ENCODE measurements at places on chromosomes 2 and 18.
A peak's percentile ranks its signal among the peaks of the same experiment; 100 is the strongest.

DNA sequence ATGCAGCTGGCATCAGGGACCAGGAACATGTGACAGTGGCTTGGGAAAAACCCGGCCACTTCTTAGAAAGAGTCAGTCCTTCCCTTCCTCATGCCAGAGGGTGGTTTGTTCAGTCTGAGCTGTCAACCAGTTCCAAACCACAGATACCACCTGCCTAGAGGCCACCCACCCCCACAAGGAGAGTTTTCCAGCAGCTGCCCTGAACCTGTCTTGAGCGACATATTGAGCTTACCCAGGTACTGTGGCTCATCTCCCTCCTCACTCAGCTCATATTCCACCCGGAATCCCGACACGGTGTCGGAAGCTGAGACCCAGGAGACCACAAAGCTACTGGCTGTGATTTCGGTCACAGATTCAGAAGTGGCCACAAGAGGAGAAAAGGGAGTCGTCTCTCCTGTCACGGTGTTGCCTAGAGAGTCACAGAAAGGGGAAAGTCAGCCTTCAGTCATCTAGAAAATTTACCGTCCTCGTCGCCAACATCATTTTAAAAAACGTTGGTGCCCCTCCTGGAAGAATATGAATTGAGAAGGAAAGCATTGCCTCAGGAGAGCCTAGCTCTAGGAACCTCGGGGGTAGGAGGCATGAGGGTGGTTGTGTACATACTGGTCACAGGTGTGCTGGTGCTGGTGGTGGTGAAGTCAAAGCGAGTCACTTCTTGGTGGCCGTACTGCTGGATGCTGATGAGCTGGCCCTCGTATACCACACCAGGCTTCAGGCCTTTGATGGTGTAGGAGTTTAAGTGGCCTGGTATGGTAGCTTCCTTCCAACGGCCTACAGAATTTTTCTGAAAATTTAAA, 26.3 kb downstream of the FN1 start:
- DNase-seq = no peak

DNA sequence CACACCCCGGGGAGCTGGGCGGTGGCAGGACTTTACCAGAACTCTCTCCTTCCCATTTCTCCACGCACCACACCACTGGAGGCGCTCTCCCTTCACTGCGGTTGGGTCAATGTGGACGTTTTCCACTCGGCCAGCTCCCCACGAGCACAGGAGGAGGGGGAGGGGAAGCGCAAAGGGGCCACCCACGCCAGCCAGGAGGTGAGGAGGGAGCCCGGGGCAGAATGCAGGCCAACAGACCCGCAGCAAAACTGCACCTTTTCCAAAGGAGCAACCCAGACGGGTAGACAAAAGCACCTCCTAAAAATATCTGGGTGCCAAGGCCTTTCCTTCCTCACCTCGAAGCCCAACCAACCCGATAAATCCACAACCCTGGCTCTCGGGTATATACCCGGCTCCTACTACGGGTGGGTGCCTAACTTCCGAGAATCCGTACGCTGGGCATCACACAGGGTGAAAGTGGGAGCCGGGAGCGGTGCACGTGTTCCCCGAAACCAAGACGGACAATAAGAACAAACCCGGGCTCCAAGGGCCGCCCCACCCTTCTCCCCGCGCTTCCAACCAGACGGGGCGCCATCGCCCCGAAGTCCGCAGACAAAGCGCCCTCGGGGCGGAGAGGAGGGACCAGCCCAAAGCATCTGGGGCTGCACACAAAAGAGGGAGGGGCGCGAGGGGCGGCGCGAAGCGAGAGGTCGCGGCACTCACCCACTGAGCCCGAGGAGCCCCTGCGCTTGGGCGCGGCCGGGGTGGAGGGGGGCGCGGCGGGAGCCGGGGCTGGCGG, 1.0 kb downstream of the RTN4 start:
- peak; percentile 72 for DNase-seq

- DNase-seq = no peak
Measured at GRCh38 chr2:217248312-217248935, 388.6 kb upstream of the TNP1 start.

DNA sequence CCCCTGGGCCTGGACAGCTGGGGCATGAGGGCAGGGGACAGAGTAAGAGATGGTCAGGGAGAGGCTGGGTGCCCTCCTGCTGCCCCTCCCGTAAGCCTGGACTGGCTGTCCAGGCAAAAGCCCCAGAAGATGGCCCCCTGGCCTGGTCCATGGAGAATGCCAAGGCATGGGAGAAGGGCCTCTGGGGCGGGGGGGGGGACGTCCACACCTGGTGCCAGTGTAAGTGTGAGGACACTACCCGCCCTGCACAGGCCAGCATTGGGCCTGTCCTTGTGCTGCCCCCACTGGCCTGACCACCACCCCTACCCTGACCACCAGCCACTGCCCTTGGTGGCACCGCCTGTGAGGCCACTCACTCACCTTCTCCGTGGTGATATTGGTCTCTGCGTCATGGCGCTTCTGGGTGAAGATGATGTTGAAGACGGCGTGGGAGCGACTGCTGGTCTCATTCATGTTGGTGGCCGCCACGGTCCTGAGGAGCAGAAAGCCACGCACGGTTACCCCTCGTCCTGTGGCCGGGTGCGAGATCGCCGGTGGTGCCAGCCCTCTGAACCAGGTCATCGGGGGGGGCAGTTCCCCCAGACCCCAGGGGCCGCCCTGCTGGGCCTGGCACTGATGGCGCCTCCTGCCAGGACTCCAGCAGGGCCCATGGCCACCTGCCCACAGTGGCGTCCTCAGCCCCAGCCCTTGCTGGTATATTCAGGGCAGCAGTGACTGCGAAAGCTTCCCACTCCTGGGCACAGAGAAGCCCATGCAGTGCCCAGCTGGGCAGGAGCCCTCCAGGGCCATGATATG, 35.2 kb downstream of the KIF1A start:
- DNase-seq = no peak

- DNase-seq = no peak
Measured at GRCh38 chr2:12605936-12606335, 110.8 kb upstream of the TRIB2 start.

- DNase-seq = no peak
Measured at GRCh38 chr2:56088411-56088810, 95.4 kb upstream of the CCDC85A start.

- no peak for DNase-seq
Measured at GRCh38 chr2:162245781-162246180, 2.5 kb upstream of the FAP start.

- no peak for DNase-seq
Measured at GRCh38 chr18:44409071-44409470, 271.6 kb upstream of the SETBP1 start.

DNA sequence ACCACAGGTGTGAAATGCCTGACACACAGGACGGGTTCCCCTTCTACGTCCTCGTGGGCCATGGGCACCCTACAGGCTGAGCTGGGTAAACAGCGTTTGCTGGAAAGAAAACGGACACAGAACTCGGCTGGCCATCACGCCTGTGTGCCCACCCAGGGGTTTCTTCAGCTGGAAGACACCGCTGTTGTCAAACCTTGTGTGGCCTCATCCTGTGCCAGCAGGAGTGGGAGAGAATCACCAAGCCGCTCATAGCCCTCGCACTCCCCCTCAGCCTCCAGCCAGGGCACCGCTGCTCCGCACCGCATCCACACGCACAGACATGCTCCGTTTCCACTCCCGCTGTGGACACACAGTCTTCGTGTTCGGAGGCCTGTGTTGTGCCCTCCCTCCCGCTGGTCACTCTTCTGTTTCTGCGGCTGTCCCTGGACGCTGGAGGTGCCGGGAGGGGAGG, 161.4 kb downstream of the PXDN start:
- DNase-seq = no peak

DNA sequence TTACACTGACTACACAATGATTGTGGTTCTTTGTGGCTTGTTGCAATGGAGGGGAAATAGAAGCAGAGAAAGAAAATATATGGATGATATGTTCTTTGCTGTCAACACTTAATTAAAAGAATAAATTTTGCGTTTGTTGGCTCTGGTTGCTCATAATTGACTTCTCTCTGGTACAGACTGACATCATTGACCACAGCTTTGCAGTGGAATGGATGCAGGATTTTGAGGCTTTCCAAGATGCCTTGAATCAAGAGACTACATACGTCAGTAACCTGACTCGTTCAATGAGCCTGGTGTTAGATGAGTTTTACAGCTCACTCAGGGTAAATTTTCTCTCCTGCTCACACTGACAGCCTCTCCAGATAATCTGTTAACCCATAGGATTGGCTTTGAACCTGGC, 9.9 kb downstream of the GPN1 start:
- no peak for DNase-seq

DNA sequence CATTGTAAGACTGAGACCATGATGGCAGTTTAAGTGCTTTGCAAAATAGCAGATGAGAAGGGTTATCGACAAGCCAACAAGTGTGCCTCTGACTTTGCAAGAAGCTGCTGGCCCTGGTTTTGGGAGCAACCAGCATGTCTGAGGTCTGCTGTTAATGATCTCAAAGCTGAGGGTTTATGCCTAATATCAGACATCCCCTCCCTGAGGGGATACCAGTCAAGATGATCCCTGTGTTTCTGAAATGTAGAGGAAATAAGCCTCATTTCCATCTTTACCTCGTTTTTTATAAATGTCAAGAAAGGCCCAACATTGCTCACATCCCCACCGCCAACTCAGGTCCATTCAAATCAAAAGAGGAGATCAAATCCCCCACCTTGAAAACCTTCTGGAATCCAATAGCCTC, 120.6 kb downstream of the MYCN start:
- DNase-seq = no peak

- no peak for DNase-seq
Measured at GRCh38 chr2:203949228-203949627, 12.7 kb downstream of the ICOS start.

DNA sequence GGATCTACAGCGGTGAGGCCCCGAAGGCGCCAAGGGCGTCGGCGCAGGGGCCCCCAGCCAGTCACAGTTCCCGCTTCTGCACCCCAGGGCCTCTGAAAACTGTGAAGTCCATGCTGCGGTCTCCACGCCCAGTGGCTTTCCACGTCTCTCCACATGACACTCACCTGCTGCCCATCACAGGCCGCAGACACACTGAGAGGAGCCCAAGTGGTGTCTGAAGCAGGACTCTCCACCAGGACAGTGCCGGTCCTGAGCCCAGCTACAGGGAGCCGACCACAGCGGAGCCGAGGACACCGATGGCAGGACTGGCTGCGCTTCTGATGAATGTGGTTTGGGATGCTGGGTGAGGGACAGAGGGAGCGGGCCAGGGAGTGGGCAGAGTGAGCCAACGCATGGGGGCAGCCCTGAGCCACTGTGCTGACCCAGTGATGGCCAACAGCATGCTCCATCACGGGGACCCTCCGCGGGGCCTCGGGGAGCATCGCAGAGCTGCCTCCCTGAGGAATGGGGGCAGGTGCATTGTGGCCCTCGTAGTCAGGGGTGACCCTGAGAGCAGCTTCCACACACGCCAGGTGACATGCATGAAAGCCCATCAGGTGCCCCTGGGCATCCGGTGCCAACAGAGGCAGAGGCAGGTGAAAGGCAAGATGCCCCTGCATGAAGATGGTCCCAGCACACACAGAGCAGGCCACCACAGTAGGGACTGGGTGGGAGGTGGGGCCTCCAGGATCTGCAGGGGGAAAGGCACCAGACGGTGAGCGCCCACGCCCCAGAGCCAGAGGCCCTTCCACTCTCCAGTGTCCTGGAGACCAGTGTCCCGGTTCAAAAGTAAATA, 116.6 kb downstream of the HDAC4 start:
- DNase-seq = no peak

DNA sequence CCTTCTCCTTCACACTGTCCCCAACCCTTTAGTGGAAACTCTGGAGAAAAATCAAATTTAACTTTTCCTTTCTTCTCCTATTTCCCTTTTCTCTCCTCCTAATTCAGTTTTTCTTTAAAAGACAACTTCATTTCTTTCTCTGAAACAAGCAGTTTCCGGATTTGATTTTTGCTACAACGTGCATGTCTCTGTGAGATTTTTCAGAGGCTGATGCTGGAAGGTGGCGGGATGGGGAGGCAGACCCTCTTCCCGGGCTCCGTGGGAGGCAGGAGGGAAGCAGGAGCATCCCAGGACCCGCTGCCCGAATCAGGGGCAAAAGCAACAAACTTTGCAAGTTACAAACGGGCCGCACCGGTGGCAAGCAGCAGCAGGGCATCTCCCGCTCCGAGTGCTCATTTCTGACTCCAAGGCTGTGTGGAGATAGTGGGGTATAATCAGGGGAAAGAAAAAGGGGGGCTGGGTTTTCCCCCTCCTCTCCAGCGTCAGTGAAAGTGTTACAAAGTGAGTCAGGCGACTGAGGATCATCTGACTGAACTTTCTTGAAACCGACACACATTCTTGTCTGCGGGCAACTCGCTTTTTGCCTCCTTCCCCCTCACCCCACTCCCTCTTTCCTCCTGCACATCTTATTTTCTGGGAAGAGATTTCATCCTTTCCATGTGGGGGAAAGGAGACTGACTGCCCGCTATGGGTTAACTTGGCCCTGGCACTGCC, 6.4 kb downstream of the ZEB2 start:
- no peak for DNase-seq

- DNase-seq = no peak
Measured at GRCh38 chr2:15729709-15730544, 138.3 kb downstream of the DDX1 start.

GRCh38 chr18:75521816-75522215, 94.3 kb upstream of the SMIM21 start:
- no peak for DNase-seq

DNA sequence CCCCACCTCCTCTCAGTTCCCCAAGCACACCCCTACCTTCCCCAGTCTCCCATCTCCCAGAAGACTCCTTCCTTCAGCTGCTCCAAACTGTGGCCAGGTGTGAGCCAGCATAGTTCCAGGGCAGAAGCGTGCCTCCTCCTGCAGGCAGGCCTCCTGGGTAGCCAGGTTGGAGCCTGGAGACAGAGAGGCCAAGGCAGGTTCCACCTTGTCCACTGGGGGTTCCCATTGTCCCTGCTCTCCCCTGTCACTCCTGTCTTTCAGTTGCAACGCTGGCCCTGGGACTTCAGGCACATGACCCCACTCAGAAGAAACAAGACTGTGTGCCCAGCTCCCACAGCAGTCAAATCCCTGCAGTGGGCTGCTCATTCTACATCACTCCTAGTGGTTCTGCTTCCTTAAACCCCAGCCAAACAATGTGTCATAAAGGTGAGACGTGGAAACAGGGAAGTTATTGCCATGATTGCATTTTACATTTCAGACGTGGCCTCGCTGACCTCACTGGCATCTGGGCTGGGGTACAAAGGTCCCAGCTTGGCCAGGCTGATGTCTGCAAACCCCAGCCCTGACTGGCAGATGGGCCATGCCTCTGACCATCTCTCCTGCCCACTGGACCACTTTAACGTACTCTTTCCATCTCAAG, 96.5 kb upstream of the BOD1L2 start:
- DNase-seq = no peak

DNA sequence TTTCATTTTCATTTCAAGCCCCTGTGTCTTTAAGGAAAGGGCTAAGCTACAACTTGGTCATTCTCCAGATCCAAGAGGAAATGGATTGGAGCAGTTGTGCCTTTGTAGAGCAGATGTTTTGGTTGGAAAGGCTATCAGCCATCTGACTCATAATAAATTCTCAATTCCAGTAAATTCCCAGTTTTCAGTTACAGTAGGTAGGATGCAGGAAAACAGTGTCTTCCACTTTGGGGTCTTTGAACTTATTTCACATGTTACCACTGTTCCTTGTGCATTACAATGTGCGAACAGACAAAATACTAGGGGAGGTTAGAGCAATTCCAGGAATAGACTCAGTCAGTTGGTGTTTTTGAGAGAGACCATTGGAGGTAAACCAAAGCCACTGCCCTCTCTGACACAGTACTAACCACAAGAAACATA, 211.9 kb downstream of the BABAM2 start:
- no peak for DNase-seq

All from progenitor cell of endocrine pancreas (in vitro differentiated cells).